ENCODE measurements at places on chromosomes 16 and 17.
A peak's percentile ranks its signal among the peaks of the same experiment; 100 is the strongest.

- DNase-seq: no peak
These were observed 18.3 kb downstream of the MYBBP1A start for GRCh38 chr17:4536742-4537411.

DNA sequence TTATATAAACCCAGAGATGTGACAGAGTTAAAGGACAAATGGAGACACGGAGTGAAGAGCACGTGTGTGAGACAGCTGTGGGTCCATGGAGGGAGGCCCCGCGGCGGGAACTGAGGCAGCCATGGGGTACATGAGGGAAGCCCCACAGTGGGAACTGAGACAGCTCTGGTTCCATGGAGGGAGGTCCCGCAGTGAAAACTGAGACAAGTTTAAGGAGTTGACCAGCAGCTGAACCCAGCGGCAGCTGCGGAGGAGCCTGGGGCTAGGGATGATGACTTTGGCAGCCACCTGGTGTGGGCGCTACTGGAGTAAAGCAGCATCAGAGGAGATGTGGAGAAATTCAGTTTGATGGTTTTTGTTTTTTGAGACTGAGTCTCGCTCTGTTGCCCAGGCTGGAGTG is 185.1 kb downstream of the RPTOR start:
- no peak for DNase-seq

DNA sequence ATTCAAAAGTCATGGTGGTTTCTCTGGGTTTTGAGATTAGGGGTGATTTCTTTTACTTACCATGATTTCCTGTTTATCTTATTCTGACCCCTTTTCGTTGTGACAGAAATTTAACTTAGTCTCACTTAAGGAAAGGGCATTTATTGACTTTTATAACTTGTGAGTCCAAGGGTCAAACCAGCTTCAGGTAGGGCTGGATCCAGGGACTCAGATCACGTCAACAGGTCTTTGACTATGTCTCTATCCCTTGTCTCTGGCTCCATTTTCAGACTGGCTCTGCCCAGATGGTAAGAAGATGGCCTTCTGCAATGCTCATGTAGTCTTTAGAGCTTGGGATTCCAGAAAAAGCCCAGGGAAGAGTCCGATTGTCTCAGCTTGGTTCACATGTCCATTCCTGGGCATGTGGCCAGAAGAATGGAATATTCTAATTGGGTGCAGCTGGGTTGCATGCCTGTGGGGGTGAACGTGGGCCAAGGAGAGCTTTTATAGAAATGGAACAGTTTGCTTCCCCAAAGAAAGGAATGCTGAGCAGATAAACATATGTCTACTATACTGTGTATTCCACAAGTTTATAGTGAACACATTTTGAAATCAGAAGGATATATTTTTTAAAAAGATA is 13.4 kb downstream of the USP43 start:
- DNase-seq: no peak

GRCh38 chr16:27258241-27258734 is 10.3 kb downstream of the NSMCE1 start:
- DNase-seq: no peak

- DNase-seq: peak; percentile 57
These were observed 8.3 kb downstream of the SLC7A6 start for GRCh38 chr16:68272507-68273209.

- DNase-seq: peak; percentile 24
These were observed 4.0 kb upstream of the MEAK7 start for GRCh38 chr16:84508502-84508901.

DNA sequence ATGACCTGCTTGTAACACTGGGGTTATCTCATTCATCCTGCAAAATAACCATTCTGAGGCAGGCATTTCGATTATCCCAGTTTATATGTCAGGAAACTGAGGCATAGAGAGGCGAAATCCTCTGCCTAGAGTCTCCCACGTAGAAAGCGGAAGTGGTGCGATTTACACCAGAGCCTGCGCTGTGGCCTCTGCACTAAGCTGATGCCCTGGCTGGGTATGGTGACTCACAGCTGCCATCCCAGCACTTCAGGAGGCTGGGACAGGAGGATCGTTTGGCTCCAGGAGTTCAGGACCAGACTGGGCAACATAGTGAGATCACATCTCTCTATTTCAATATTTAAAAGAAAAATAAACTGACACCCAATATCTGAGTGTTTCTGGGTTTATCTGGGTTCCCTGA is 59.3 kb upstream of the BCO1 start:
- no peak for DNase-seq

DNA sequence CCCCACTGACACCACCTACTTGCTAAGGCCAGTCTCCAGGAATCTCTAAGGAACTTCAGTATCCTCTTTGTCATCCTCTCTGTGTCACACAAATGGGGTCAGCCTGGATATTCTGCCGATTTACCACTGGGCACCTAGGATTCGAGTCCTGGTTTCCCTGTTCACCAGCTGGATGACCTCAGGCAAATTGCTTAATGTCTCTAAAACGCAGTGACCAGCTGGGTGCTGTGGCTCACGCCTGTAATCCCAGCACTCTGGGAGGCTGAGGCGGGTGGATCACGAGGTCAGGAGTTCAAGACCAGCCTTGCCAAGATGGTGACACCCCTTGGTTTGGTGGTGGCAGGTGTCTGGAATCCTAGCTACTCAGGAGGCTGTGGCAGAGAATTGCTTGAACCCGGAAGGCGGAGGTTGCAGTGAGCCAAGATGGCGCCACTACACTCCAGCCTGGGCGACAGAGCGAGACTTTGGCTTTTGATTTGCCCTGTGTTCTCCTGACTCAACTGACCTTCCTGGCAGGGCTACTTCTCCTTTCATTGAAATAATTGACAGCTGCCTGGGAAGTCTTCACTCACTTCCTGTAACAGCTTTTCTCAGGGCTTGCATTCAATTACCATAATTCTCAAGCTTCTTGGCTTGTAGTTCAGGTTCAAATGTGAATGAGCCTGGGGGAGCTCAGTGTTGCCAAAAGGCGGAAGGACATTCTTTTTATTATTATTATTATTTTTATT is 15.4 kb downstream of the SYCE1L start:
- no peak for DNase-seq

DNA sequence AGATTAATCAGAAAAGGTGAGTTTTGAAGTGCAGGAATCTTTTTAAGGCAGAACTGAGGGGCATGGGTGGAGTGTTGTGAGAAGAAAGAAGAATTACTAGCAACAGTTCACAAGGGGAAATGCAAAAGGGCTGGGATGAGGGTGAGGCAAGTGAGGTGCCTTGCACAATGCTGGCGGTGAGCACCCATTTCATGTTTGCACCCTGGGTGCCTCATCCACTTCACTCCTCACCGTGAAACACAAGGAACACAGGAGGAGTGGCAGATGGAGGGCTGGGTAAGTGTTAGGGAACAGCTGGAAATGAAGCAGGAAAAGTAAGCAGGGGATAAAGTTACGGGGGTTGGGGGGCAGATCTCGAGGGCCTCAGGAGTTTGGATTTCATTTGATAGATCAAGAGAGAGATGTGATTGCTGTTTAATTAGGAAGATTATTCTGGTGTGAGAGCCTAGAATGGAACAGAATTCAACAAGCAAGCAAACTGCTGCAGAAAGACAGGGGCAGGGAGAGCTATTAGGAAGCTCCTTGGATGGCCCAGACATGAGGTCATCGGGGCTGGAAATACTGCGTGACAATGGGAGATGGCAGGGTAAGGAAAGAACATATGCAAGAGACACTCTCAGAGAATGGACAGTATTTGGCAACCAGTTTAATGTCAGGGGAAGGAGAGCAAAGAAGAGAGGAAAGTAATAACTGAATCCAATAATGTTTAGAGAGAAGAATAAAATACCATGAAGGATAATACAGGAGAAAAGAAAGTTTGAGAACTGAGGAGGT is 8.3 kb upstream of the HEATR6 start:
- DNase-seq: no peak

DNA sequence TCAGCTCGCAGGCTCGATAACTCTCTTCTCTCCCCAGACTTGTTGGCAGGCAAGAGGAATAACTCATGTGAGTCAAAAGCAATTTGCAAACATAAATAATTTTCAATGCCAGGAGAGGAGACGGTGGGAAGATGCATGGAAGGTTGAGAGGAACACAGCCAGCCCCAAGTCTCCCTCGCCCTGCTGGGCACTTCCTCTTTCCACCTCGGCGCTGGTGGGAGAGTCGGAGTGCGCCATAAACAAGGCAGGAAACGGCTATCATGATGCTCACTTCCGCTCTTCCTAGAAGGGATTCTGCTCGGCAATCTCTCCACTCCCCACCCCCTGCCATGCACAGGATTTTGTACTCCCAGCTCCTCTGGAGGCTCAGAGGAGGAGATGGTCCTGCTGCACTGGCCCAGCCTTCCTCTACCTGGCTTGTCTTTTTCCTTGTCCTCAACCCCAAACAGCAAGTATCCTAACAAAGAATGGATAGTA is 13.0 kb downstream of the CBX4 start:
- no peak for DNase-seq

GRCh38 chr17:14553847-14554246 is 253.0 kb downstream of the HS3ST3B1 start:
- no peak for DNase-seq

GRCh38 chr17:82823004-82823403 is 16.8 kb downstream of the ZNF750 start:
- DNase-seq: no peak

DNA sequence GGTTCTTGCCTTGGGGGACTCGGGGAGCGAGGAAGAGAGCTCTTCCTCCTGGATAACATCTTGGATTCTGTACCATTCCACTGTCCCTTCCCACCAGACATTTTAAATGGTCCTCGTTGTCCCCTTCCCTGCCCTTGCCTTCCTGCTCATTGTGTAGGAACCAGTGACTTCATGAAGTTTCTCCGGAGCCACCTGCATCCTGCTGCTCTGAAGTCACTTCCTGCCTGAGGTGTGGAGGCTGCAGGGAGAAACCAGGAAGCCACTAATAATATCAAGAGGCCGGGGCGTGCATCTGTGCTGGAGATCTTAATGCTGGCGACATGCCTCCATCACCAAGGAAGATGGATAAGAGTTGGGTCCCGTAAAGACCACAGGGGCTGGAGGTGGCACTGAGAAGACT is 6.2 kb upstream of the SLC16A13 start:
- peak; percentile 46 for DNase-seq

- DNase-seq: no peak
These were observed 14.0 kb downstream of the RNF43 start for GRCh38 chr17:58403311-58403710.

DNA sequence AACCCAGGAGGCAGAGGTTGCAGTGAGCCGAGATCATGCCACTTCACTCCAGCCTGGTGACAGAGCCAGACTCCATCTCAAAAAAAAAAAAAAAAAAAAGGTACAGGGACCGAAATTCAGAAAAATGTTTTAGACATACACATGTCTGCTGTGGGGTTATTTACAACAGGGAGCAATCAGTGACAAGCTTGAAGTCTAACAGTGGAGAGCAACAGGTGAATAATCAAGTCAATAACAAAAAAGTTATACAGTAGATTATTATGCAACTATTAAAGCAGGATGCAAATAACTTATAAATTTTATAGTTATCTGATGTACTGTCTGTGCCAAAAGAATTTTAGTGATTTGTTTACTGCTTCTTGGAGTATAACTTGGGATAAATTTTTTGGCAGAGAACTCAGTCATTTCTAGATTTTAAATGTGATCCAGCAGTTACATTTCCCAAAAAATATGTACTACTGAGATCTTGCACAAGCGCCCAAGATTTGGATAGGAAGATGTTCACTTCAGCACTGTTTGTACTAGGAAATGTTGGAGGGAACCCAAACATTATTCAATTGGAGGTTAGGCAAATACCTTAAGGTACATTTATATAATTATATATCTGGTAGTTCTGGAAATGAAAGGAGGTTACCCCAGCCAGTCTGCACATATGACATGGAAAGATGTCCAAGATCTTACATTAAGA is 34.1 kb downstream of the EEF2K start:
- DNase-seq: no peak

DNA sequence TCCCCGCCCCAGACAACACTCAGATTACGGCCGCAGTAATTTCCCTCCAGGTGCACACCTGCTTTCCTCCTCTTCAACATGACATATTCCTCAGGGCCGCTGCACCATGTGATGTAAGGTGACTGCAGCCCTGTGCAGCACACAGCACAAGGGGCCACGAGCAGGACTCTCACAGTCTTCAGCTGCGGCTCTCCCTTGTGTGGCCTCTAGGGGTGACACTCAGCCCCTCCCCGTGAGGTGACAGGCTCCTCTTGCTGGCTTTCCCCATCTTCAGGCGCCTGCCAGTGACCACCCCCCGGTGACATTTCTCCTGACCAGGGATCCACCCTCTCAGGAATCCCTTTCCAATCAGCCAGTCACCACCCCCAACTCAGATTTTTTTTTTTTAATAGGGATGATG is 31.3 kb upstream of the ABCC3 start:
- no peak for DNase-seq

DNA sequence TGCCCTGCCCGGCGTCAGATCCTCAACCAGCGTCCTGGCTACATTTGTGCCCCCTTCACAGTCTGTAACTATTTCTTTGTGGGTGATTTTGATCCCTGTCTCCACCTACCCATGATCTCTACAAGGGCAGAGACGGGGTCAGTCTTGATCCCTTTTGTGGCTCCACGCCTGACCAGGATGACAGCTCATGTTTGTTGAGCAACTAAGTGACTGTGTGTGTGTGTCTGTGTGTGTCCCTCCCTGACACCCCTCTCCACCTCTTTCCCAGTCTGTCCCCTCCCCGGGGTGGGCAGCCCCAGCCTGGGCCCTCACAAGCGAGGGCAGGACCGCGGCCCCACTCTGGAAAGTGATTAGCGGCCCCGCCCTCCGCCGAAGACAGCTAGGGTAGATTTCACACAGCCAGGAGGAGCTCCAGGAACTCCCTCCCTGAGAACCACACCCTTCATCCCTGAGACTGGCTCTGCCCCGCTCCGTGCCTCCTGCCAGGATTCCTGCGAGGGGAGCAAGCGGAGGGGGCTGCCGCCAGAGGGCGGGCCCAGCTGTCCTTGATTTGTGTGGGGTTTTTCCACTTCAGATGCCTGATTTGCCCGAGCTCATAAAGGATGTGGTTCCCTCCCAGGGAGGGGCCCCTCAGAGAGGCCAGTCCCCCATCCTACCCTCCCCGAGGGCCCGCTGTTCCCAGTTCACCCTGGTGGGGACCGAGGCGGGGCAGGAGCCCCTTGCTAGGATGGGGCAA is 5.3 kb upstream of the HS3ST6 start:
- DNase-seq: no peak

DNA sequence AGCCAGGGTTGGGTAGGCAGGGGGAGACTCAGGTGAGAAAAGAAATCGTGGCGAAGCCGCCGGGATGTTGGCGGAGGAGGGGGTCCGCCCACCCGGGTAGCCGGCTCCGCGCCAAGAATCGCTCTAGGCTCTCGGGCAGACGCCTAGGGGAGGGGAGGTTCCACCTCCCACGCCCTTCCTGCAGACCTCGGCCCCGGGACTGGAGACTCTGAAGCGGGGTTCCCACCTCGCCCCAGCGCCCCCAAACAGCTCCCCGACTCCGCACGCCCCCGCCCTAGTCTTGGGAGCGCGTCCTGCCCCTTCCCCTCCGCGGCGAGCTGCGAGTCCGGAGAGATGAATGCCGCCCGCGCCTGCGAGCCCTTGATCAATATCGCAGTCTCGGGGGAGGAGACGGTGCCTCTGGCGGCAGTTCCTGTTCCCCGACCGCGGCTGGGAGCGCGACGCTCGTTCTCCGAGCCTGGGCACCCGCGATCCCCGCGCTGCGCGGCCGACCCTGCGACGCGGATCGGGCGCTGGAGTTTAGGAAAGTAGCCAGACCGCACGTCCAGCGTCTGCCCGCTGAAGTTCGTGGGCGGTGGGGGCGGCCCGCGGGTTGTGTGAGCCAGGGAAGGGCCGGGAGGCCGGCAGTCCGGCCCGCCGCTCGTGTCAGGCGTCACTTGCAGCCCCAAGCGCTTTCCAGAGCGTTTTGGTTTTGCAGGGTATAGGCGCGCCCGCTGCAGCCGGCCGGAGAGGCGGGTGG is 790 bp downstream of the CRHR1 start:
- DNase-seq: peak; percentile 11

Measured in CD4-positive, alpha-beta T cell treated with Interleukin-15 for 4 hours (primary cell).